Stimulated activated CD8-positive, alpha-beta memory T cell treated with anti-CD3 and anti-CD28 coated beads, Interleukin-2, amount 100 ng/mL, for 48 hours (primary cell): ENCODE measurements at places on chromosomes 2 and 18.

- no peak for DNase-seq
Observed at GRCh38 chr2:188973641-188974040, 532 bp upstream of the COL3A1 start.

- no peak for DNase-seq
Observed at GRCh38 chr2:7373156-7373555, 455.9 kb downstream of the RNF144A start.

DNA sequence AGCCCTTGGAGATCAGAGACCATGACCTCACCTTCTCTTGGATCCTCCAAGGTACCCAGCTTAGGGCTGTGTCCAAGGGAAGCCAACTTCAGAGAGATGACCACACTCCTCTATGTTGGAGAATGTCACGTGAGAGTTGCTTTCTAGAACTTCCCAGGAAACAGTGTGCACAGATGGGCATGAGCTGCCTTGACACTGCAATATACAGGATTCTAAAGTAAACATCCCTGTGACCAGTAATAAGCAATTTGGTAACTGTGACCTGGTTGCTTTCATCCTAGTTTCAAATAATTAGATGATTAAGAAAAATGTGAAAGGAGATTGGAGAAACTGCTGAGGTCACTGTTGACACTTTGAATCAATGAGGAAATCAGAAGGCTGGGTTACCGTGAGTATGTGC lies 181.1 kb upstream of the EPAS1 start:
- DNase-seq, result no peak

DNA sequence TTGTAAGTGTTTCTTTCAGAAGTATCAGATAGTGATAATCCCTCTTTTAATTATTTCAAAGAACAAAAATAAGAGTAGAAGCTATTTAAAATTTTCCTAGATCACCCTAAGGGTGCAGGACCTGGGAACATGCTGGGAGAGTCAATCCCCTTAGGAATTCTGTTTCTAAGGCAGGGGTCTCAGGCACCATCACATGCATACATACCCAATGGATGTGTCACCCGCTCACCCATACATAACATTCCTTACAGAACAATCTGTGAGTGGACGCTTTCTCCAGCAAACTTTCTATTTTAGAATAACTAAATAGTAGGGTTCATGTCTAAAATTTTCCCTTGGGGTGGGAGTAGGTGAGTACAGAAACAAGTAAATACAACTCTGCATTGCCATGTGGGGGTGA lies 8.4 kb downstream of the DSEL start:
- no peak for DNase-seq

DNA sequence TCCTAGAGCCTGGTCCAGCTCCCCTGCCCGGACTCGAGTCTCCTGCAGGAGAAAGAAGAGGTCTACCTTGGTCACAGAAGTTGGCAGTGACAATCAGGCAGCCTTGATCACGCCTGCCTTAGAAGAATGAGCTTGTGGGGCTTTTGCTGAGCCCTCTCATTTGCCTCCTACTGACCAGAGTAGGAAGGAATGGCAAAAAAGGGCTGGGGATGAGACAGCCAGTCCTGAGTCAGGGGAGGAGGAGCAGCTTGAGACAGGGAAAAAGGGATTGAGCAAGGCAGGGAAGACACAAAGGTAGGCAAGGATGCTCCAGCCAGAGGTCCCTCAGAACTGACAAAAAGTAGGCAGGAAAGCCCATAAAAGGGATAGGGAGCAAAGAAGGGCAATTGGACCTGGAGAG lies 6.0 kb downstream of the WDR54 start:
- no peak for DNase-seq

GRCh38 chr2:146850746-146851145 lies 994.1 kb upstream of the ACVR2A start:
- no peak for DNase-seq

DNA sequence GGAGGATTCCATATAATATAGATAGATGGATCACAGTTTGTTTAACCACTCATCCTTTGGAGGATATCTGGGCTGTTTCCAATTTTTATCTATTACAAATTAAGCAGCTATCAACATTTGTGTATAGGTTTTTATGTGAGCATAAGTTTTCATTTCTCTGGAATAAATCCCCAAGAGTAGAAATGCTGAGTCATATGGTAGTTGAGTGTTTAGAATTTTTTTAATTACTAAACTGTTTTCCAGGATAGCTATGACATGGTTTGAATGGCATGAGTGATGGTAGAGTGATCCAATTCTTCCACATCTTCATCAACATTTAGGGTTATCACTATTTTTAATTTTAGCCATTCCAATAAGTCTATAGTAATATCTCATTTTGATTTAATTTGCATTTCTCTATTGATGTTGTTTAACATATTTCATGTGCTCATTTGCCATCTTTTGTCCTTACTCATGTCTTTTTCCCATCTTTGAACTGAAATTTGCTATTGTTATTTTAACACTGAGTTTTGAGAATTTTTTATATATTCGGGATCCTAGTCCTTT lies 31.4 kb downstream of the ABCB11 start:
- DNase-seq, result no peak

GRCh38 chr2:70305531-70305930 lies 3.7 kb upstream of the FAM136A start:
- no peak for DNase-seq

DNA sequence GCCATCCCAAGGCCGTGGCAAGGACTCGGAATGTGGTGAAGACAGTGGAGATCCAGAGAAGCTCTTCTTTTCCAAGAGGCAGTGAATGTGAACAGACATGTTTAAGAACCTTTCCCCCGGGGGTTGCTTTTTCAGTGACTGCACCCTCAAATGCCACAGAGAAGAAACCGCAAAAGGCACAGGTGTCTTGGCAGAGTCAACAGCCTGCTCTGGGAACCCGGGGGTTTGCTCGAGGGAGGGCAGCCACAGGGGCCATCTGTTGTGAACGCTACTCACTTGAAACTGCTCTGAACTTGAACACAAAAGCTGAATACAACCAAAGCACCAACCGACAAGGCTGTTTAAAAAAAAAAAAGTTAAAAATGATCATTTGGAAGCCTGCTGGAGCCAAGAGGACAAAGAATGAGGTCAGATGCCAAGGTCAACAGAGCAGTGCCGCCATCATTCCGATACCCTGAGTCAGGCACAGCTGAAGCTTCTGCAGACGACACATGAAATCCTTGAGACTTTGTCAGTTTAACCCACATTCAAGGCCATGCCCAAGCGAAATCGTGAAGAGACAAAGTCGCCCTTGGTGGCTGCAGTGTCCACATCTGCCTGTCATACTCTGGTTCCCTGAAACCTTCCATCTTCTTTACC lies 47.4 kb downstream of the PSMG2 start:
- DNase-seq, result no peak

- DNase-seq, result no peak
Observed at GRCh38 chr2:156800065-156800653, 364.0 kb downstream of the GPD2 start.

GRCh38 chr2:60633615-60634014 lies 80.2 kb upstream of the BCL11A start:
- no peak for DNase-seq

DNA sequence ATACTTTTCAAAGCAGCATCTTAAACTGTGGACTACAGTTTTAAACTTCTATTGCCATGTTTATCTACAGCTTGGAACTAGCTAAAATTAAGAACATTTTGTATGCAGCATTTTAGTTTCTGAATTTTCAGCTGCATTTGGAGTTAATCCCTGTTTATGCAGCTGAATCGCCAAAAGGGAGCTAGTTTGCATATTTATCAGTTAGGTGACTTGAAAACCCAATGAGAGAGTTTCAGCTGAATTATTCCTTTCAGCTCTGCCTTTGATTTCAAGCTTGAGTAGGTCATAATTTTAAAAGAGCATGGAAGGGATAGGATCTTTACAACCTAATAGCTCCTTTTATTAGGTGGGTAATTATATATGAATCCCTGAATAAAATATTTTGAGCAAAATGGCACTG lies 692.6 kb downstream of the MBD2 start:
- no peak for DNase-seq

DNA sequence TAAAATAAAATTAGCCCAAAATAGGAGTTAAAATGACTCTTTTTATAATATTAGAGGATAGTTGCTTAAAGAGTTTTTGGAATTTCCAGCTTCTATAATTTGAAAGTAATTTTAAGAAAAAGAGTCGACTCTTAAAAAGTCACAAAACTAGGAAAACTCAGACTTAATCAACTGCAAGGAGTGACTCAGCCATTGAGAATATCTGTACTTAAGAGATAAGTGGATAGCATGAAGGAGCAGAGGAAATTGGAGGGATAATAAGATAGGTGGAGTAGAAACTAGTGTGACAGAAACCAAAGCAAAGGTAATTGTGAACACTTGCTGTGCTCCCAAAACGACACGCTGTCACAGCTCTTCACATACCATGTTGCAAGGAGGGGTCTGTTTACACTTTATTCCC lies 8.4 kb downstream of the RSAD2 start:
- DNase-seq, result no peak

DNA sequence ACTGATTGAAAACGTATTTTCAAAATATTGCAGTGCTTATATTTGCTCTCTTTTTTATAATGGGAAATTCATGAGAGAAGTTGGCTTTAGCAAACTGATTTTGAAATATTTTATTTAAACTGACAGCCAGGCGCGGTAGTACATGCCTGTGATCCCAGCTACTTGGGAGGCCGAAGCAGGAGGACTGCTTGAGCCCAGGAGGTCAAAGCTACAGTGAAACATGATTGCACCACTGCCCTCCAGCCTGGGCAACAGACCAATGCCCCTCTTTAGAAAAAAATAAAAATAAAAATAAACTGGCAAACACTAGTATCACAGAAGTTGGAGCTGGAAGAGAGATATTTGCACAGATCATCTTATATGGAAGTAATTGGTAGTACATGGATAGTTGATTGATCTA lies 20.7 kb downstream of the ZBTB7C start:
- DNase-seq, result no peak

DNA sequence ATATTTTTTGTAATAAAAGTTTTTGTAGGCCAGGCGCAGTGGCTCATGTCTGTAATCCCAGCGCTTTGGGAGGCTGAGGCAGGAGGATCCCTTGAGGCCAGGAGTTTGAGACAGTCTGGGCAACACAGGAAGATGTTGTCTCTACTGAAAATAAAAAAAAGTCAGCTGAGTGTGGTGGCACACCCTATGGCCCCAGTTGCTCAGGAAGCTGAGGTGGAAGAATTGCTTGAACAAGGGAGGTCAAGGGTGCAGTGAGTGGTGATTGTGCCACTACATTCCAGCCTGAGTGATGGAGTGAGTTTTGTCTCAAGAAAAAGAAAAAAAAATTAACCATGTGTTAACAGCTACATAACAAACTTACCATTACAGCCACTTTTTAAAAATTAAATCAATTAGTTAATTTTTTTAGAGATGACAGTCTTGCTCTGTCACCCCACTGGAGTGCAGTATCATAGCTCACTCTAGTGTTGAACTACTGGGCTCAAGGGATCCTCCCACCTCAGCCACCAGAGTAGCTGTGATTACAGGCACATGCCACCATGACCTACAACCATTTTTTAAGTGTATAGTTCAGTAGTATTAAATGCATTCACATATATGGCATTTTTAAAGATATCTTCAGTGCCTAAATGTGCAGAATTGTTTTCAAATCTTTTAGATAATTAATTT lies 67.2 kb upstream of the ACYP2 start:
- DNase-seq, result no peak

DNA sequence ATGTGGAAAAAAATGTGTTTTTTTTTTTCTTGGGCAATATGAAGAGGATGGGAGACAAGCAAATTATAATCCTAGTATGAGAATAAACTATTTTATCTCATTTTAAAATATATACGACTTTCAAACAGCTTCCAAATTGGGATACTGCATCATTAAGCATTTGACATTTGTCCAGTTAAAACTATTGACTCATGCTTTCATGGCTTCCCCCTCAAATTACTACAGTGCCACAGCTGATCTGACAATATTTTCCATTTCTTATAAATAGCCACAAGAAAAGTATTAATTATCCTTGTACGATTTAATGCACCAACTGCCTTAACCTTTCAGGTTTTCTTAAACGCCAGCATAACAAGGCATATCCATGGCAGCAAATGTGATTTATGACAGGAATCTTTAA lies 1134.8 kb upstream of the ZEB2 start:
- no peak for DNase-seq

- no peak for DNase-seq
Observed at GRCh38 chr2:30266051-30266621, 34.8 kb downstream of the LBH start.

DNA sequence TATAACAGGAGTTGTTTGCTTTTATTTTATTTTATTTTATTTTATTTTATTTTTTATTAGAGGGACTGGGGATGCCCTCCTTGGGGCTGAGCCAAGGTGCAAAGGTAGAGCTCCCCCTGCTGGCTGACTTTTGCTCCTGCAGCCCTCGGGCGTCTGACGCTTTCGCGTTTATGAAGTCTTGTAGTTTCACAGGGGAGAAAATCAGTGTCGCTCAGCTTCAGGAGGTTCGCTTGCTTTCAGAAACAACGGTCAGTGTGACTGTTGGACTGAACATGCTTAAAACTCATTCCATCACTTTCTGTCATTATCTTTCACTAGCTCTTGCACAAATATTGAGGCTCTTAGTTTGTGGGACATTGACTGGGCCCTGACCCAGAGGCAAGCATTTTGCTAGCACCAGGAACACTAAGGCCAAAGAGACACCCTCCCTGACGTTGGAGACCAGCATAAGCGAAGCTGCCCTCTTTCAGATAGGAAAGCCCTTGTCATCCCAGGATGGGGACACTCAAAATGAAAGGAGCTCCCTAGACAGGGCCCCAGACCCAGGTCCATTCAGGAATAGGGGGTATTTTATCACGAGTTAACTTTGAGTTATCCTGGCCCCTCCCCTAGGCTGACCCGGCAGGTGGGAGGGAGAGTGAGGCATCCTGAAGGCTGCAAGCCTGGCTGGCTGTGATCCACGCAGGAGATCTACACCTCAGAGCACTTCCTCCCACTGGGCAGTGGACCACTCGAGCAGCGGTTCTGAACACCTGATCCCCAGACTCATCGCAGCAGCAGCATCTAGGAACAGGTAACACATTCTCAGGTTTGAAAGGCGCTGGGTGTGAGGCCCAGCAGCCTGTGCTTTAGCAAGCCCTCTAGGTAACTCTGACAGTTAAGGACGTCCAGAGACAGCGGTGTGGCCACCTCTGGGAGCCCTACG lies 34.4 kb downstream of the LGALSL start:
- peak; percentile 51 for DNase-seq

- DNase-seq, result no peak
Observed at GRCh38 chr2:9641641-9642040, 10.8 kb upstream of the YWHAQ start.

GRCh38 chr2:173578404-173579107 lies 223.9 kb downstream of the CDCA7 start:
- DNase-seq, result no peak

- DNase-seq, result no peak
Observed at GRCh38 chr2:27264253-27264752, 1.5 kb upstream of the SLC30A3 start.

GRCh38 chr2:58227171-58227917 lies 13.8 kb downstream of the FANCL start:
- no peak for DNase-seq

DNA sequence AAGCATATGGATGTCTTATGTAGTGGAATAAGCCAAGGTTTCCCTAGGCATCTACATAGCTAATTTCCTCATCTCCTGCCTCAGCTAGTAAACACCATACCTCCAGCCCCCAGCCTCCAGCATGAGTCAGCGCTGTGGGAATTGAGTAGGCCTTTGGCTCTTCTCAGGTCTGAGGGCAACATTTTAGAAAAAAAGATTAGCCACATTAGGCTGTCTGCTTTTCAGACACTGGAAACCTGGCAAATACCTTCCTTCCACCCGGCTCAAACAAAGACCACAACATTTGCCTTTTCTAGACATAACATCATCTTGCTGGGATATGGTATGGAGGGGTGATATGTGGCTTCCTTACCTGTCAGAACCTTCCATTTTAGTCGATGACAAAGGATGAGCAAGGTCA lies 6.1 kb upstream of the CCDC195 start:
- no peak for DNase-seq

GRCh38 chr2:134611316-134611715 lies 107.5 kb downstream of the TMEM163 start:
- no peak for DNase-seq
